ENCODE measurements at places on chromosomes 5 and 9.

DNA sequence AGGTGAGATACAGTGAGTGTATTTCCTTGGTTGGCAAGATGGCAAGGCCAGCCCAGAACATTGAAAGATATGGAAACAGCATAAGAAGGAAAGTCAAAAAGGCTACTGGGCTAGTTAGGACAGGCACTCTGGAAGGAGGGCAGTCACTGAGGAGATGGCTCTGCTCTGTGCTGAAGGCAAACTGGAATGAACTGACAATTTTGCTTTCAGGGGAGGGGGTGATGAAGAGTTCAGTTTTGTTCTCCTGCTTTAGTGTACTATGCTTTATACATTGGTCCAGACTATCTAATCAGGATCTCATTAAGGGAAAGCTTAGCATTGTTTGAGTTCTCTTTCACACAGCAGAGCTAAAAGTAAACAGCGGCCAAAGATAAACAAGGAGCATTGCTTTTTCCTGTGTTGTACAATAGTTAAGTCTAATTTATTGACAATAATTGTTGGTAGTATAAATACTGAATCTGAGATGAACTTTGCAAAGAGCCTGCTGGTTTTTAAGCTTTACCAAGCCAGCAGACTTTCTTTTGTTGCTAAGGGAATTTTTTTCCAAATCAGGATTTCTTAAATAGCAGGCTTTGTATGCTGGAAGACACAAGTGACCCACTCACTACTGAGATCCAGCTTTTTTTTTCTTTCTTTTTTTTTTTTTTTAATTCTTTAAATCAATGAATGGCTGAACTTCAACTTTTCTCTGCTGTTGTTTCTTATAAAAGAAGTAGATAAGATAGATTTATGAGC lies 355.5 kb downstream of the ARRDC3 start:
- no peak for DNase-seq

GRCh38 chr9:94927048-94927761 lies 200.7 kb downstream of the AOPEP start:
- no peak for DNase-seq

- no peak for DNase-seq
Observed at GRCh38 chr5:13591621-13592020, 352.9 kb downstream of the DNAH5 start.

DNA sequence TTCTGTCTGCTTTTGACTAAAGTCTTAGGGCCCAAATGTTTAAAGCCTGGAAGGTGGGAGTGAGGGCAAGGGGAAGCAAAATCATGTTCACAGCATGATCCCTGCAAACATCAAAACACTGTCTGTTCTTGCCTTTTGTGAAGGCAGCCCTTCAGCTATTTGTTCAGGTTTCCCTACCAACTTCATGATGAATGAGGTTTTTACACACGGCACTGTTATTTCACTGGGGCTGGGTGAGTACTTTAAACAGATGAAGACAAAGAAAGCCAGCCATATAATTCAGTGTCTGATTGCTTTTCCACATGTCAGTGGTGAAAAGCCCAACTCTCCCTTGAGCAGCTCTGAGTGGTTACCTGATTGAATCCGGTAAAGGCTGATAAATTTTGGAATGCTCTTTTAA lies 224.7 kb upstream of the GRAMD2B start:
- DNase-seq, result no peak

GRCh38 chr5:131745703-131746102 lies 51.1 kb downstream of the FNIP1 start:
- DNase-seq, result no peak

GRCh38 chr5:79107020-79107796 lies 4.4 kb upstream of the BHMT start:
- DNase-seq, result no peak

DNA sequence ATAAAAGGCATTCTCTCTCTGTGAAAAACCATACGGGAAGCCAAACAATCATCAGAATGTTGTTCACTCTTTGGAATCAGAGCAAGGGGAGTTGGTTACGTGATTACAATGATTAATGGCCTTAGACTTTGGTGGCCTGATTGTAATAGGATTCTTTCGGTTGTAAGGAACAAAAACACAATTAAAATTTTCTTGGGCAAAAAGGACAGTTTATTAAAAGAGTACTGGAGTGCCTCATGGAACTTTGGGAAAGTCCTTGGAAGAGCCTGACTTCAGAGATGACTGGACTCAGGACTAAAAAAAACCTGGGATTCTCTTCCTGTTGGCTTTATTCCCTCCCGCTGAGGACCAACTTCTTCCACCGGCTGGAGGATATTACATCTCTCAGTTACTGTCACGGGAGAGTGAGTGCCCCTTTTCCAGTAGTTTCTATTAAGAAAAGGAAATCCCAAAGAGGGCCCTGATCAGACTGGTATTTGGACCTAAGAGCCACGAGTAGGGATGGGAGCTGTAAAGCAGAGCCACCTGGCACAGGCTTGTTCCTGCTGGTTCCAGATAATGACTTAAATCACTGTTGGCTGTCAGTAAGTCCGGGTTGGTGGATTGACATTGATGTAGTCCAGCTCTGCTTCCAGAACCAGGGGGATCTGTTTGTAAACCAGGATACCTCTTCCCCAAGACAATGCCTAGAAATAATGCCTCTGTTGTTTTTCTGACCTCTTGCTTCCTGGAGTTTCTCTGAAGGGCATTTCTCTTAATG lies 53.9 kb downstream of the CFAP95 start:
- no peak for DNase-seq

- no peak for DNase-seq
Observed at GRCh38 chr9:95107976-95108375, 209.5 kb downstream of the FANCC start.

- DNase-seq, result no peak
Observed at GRCh38 chr5:172669386-172670004, 28.4 kb downstream of the NEURL1B start.

- no peak for DNase-seq
Observed at GRCh38 chr9:126643945-126644527, 30.3 kb downstream of the LMX1B start.

GRCh38 chr5:119080936-119081335 lies 10.0 kb downstream of the DMXL1 start:
- no peak for DNase-seq

DNA sequence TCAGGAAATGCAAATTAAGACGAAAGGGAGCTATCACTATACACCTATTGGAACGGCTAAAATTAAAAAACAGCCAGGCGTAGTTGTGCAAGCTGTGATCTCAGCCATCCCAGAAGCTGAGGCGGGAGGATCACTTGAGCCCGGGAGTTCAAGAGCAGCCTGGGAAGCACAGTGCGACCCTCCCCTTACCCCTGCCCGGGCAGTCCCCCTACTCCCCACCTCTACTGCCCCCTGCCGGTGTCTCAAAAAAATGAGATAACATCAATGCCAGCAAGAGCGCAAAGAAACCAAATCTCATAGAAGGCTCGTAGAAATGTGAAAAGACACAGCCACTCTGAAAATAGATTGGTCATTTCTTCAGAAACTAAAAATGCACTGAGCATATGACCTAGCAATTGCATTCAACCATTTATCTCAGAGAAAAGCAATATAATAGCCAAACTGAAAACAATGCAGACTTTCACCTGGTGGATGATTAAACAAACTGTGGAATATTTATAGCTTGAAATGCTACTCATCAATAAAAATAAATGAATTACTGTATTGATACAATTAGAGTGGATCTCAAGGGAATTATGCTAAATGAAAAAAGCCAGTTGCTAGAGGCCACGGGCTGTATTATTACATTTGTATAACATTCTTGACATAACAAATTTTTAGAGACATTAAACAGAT lies 20.6 kb downstream of the OR2V2 start:
- DNase-seq, result no peak

DNA sequence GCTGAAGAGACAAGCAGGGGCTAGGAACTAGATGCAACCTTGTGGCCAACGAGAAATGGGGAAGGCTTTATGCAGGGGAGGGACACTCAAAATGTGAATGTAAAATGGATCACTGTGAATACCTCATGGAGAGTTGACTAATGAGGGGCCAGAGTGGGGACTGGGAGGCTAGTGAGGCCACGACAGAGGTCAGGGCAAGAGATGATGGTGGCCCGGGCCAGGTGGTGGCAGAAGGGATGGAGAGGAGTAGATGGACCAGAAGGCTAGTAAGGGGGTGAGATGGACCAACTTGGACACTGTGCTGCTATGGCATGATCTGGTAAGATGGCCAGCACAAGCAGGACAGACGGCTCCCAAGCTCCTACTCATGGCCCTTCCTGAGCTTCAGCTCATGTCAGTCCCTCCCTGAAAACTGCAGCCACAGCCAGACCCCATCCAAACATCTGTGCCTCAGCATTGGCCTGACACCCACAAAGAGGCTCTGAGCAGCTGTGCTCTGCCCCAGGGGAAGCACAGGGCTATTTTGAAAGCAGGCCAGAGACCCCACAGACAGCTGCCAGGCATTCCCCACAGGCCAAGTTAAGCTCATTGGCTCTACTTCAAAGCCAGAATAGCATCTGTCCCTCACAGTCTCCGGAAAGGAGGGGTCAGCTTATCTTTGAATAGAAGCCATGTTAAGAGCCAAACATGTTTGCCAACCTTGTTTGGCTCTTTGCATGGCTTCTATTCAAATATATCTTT lies 22.1 kb downstream of the P4HA2 start:
- DNase-seq, result peak; percentile 69

- no peak for DNase-seq
Observed at GRCh38 chr9:25648116-25648515, 30.1 kb downstream of the TUSC1 start.

DNA sequence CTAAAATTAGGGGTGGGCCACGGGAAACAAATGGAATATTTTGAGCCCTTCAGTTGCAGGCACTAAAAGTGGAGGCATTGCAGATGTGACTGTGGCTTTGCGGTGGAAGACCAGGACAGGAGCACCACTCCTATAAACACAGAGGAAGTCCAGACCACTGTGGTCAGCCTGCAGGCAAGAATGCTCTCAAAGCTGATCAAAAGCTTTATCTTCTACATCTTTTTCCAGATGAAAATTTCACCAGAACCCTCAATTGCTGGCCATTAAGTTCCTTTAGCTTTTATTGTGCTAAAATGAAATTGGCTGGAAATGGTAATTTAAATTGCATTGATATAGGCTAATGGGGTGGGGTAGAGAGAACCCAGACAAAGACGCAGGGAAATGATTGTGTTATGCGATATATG lies 208.8 kb downstream of the ERCC6L2 start:
- peak; percentile 54 for DNase-seq

DNA sequence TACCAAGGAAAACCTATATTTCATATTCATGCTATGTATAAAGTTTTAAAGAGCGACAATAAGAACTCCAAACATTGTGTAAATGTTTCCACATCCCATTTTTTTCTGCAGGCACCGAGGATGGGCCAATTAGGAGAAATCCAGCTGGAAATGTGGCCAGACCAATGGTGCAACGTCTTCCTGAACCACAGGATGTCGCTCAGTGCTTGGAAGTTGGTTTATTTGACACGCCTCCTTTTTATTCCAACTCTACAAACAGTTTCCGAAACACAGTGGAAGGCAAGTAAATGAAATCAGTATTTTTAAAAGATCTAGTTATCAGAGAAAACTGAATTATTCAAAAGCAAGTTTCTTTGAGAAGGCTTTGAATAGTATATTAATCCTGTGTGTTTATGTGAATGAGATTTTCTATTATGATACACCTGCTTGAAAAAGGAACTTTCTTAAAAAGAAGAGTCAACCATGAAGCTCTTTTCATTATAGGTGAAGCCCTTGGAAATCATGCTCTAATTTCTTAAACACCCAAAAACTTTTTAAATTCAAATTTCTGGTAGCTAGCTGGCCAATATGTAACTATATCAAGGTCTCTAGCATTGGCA lies 9.1 kb downstream of the TYRP1 start:
- peak; percentile 71 for DNase-seq

GRCh38 chr5:33725806-33726205 lies 166.0 kb downstream of the ADAMTS12 start:
- DNase-seq, result no peak

GRCh38 chr9:126902210-126902609 lies 12.4 kb upstream of the RALGPS1 start:
- DNase-seq, result no peak

GRCh38 chr5:170781946-170782345 lies 1.6 kb upstream of the GABRP start:
- DNase-seq, result no peak

DNA sequence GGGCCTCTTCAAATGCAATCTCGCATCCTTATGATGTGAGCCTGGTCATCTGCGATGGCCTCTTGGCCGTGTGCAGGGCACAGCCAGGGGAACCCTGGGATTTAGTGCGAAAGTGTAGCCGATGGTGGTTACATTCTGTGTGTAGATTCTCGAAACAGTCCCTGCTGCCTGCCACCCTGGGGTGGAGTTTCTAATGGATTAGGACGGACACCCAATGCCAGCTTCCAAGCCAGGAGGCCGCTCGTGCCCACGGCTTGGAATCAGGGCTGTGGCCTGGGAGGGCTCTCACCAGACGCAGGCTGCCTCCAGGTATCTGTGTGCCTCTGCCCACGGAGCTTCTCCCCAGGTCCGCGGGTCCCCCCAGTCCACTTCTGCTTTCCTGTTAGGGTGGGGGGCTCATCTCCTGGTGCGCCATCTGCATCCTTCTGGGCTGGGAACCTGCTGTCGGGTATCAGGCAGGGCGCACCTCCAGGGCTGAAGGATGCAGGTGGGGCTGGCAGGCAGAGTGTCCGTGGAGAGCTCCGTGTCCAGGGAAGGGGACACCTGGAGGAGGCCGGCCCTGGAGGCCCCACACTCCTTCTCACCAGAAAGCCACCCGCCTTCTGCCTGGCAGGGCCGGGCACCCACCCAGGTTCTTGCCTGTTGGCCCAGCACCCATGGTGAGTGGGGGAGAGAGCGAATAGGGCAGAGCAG lies 3.4 kb upstream of the SLC12A7 start:
- no peak for DNase-seq

Data from left forelimb (tissue), 1 donor.